ENCODE measurements at places on chromosomes 11 and 22.
A peak's percentile ranks its signal among the peaks of the same experiment; 100 is the strongest.

DNA sequence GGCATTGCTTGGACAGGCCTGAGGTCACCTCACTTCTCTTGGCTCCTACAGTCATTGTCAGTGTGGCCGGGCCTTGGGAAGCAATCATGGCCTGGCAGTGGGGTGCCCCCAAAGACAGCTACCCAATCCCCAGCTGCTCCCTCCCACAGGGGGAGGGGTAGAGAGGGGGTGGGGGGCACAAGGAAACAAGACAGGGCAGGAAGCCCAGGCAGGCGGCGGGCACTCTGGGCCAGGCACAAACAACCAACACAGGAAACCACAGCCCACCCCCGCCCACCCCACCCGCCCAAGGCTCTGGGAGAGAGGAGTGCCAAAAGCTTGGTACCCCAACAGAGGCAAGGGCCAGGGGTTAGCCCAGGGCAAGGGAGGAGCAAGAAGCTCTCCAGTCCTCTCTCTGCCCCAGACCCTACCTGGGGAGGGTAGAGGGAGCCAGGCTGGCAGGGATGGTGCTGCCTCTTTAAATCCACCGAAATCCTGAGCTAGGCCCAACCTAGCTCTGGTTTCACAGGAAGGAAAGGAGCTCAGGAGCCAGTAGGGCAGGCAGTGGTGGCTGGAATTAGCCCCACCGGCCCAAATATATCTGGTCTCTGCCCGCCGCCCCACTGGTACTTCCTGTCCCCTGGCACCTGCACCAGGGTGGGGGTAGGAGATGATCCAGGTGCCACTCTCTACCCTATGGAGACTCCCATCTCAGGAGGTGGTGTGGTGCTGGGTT lies 12.2 kb downstream of the BCL9L start:
- DNase-seq, result peak; percentile 76

GRCh38 chr11:87224486-87224885 lies 186.8 kb downstream of the TMEM135 start:
- no peak for DNase-seq

GRCh38 chr11:43738600-43739409 lies 58.3 kb downstream of the HSD17B12 start:
- DNase-seq, result no peak

- DNase-seq, result peak; percentile 90
These were observed 15.0 kb downstream of the RHOD start for GRCh38 chr11:67071420-67072284.

DNA sequence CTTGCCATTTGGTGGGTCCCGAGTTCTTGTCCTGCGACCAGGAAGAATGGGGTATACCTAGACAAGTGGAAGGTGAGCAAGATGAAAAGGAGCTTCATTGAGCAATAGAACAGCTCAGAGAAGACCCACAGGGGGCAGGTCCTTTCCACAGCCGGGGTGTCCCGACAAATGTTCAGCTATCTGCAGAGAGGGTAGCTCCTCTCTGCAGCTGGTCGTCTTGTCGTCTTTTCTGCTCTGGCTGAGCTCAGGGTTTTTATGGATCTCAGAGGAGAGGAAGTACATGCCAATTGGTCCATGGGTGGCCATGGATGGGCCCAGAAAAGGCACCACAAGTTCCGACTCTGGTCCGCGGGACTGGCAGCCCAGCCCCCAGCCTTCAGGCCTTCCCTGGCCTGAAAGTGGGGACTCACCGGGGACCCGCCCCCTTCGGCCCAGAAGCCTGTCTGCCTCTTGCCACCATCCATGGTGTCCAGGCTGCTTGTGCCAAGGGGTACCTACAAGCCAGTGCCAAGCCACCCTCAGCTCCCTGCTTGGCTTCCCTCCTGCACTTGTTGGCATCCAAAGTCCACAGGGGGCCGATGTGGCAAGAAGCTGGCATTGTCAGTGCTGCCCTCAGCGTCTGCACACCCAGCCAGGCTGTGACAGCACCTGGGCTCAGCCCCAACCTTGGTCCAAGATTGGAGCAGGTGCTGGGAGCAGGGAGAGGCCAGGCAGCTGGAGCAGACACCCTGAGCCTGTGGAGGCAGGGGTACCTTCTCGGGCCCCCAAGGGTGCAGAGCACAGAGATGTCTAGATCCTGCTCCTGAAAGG lies 438.9 kb downstream of the TBC1D22A start:
- peak; percentile 49 for DNase-seq

DNA sequence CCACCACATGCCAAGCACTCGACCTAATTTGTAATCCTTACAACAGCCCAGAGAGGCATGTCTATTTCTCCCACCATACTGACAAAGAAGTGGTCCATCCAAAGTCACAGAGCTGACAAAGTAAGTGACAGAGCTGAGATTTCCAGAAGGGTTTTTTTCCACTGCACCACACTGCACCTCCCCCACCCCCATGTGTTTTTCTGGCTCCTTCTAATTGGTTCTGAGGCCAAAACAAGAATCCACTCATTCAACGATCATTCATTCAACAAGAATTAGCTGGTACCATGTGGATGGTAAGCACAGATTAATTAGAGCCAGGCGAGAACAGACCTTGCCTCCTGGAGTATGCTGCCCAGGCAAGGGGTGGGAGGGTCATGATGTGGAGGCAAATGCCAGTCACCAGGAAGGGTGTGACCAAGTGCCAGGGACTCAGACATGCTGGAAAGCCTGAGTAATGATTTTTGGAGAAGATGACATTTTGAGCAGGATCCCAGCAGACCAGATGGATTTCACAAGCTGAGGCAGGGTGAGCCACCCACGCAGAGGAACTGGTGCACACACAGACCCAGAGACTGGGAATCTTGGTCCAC lies 14.9 kb upstream of the PRG2 start:
- DNase-seq, result no peak

- DNase-seq, result no peak
These were observed 2.7 kb upstream of the POLDIP3 start for GRCh38 chr22:42617155-42617983.

- no peak for DNase-seq
These were observed 708.1 kb downstream of the BRD1 start for GRCh38 chr22:49119551-49119952.

GRCh38 chr11:119617340-119617713 lies 111.7 kb downstream of the NECTIN1 start:
- no peak for DNase-seq

- no peak for DNase-seq
These were observed 3.7 kb downstream of the TSPO start for GRCh38 chr22:43154887-43155536.

DNA sequence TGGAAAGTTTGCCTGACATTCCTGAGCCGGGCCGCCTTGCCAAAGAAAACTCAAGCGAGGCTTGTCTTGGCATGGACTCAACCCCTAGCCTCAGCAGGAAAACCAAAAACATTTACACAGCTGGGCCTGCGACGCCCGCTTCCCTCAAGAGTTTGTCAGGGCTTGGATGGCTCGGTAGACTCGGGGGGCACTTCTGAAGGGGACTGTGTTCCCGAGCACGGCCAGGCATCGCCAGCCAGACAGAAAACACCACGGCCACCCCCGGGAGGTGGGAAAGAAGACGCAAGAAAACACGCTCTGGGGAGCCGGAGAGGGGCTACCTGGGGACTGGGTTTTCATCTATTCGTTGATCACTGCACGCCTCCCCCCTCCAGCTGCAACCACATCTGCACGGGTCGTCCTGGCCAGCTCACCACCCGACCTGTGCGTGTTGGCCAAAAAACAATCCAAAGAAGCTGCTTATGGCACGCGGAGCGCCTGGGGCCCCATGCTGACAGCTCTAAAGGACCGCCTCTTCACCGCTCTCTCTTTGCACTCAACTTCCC lies 380.7 kb downstream of the MN1 start:
- DNase-seq, result no peak

- peak; percentile 43 for DNase-seq
These were observed 5.7 kb upstream of the ANO1 start for GRCh38 chr11:70072461-70072860.

DNA sequence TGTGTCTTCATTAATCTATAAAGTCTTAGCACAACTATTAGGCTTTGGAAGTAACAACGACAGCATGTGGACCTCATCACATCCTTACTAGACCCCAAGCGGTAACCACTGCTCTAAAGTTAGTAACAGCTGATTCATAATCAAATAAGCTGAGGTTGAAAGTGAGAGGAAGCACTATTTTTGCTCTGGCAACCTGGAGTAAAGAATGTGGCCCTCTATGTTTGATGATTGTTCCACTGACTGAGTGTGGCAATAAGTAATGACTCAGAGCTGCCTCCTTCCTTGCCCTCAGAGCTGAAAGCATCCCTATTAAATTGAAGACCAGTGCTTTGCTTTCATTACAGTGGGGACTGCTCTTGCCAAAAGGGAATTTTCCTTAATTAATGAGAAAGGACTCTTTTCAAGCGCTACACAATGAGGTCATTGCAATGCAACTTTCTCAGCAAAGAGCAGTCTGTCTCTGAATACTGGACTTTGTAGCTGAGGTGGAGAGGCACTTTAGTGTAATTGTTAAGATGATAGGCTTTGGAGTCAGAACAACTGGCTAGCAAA lies 906.1 kb upstream of the RAG2 start:
- no peak for DNase-seq

- no peak for DNase-seq
These were observed 40.4 kb upstream of the ETS1 start for GRCh38 chr11:128627666-128628324.

GRCh38 chr11:22459048-22459447 lies 120.9 kb downstream of the SLC17A6 start:
- DNase-seq, result no peak

GRCh38 chr11:130827451-130828377 lies 88.6 kb downstream of the SNX19 start:
- no peak for DNase-seq

GRCh38 chr11:11672789-11673188 lies 51.0 kb upstream of the GALNT18 start:
- no peak for DNase-seq

- DNase-seq, result no peak
These were observed 7.4 kb upstream of the ZBTB16 start for GRCh38 chr11:114052160-114052559.

GRCh38 chr22:43783777-43784176 lies 28.3 kb downstream of the EFCAB6 start:
- no peak for DNase-seq

DNA sequence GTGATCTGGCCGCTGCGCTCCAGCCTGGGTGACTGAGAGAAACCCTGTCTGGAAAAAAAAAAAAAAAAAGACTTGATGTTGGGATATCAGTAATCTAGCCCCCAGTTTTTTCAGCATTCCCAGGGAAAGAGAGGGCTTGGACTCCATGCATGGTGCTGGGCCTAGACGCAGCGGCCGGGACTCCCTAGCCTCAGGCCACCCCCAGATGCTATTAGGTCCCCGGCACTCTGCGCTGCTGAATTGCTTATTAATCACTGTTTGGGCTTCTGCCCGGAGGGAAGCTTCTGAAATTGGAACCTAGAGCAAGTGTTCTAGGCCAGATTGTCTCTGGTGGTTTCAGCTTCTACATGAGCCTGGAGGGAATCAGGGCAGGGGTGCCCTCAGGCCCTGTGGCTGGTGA lies 39.0 kb downstream of the SLCO2B1 start:
- DNase-seq, result no peak

DNA sequence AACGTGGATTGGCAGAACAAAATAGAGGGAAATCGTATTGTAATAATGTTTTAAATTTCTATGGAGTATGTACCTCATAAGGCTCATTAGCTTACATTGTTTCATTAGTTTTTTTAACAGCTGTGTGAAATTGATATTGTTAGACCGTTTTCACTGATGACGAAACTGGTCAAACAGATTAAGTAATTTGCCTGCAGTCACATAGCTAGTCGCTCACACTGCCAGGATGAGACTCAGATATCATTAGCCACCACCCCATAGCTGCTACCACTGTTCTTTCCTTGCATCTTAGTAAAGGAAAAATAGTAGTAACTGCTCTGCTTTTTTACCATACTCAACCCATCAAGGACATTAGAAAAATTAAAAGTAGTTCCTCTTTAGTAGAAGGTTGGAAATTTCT lies 64.0 kb downstream of the DKK3 start:
- no peak for DNase-seq

- DNase-seq, result no peak
These were observed 45.0 kb upstream of the FTH1 start for GRCh38 chr11:62012451-62012831.

DNA sequence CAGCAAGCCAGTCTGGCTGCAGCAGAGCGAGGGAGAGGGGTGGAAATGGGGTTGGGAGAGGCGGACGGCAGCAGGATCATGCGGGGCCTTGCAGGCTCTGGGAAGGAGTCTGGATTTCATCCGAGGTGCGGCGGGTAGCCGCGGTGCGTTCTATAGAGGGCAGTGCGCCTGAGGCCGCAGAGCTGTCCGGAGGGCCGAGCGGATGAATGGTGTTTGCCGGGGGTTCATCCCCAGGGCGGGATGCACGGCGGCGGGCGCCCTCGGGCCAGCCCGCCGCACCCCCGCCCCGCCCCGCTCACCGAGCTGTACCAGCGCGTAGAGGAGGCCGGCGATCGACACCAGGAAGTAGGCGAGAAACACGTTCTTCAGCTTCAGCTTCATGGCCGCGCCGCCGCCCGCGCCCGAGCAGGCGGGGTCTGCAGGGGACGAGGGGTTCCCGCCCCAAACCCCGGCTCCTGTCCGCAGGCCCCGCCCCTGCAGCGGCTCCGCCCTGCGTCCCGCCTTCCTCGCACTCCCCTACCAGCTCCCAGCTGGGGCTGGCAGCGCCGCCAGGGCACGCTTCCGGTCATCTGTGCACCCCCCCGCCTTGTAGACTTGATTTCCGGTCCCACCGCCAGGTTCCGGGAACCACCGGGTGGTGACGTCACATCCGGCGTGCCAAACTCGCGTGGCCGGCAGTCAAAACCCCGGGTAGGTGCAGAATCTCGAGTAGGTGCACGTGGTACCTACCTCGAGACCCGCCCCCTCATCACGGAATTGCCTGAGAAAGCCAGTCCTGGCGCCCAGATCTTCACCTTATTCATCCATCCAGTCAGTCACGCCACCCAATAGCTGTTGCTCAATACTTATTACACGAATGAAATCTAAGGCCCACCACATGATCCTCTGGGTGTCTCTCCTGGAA lies at the start of gene B3GAT3:
Gene B3GAT3 (minus strand): TSS at position 420 of the 904 bp plus-strand sequence. CDS start 39 bp downstream, at position 381.
- DNase-seq, result peak; percentile 99

DNA sequence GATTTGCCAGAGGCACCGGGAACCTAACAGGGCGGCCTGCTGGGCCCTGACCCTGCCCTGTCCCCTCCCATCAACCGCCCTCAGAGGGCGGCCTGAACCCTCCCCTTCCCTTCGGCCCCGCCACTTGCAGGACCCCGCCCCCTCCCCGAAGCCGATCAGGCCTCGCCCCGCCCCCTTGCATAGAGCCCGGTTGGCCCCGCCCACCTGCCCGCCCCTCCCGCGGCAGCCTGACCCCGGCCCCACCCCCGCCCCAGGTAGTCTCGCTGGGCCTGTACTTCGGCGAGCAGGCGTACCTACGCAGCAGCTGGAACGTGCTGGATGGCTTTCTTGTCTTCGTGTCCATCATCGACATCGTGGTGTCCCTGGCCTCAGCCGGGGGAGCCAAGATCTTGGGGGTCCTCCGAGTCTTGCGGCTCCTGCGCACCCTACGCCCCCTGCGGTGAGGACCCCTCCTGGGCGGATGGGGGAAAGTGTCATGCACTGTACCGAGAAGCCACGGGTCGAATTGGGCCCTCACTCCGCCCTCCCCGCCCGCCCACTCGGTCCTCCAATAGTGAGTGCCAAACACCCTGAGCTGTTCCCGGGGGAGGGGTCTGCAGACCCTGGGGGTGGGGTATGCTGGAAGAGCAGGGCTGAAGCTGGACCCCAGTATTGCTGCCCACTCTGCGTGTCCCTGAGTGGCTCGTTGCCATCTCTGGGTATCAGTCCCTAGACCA lies 94.1 kb downstream of the CACNA1I start:
- peak; percentile 70 for DNase-seq

- DNase-seq, result no peak
These were observed 1.8 kb downstream of the RASSF10 start for GRCh38 chr11:13010749-13011465.

GRCh38 chr11:2566223-2567025 lies 121.6 kb downstream of the KCNQ1 start:
- peak; percentile 49 for DNase-seq

- no peak for DNase-seq
These were observed 3.1 kb downstream of the MAPK8IP2 start for GRCh38 chr22:50603511-50604255.
